Renal pelvis (tissue), 12 donors: ENCODE measurements at places on chromosomes 5 and 9.

GRCh38 chr9:121275781-121276658, 8.1 kb downstream of the GSN start:
- no peak for DNase-seq

DNA sequence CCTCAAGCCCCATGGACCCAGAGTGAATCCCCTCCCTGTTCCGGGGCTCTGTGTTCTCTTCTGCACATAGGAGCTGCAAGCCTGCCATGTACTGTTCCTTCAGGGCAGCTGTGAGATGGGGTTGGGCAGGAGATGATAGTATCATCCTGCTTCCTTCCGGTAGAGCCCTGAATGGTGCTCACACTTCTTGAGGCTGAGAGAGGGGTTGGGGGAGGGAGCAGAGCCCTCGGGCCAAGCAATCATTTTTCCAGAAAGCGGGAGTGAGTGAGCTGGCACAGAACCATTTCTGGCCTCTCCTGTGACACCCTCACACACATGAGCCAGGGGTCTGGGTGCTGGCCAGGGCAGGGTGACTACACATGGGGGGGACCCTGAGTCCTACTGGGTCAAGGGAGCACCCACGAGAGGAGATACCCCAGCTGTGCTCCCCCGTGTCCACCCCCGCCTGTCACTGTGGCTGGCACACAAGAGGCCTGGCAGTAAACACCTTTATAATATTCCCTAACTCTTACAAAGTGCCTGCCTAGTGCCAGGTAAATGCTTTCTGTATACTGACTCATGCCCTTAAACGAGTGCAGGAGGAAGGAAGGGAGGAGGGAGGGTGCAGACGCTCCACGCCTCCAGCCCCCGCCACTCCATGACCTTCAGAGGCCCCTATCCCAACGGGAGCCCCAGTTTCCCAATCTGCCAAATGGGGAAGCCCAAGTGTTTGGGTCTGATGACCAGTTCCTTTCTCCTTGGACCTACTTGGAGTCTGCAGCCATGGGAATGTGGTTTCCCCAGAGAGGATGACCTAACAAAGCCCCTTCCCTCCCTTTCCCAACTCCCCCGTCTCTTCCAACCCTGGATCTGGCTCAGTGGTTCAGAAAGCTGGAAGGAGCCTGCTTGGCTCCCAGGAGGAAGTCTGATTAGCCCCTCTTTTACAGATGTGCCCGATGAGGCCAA, 15.5 kb downstream of the AKNA start:
- DNase-seq: no peak

DNA sequence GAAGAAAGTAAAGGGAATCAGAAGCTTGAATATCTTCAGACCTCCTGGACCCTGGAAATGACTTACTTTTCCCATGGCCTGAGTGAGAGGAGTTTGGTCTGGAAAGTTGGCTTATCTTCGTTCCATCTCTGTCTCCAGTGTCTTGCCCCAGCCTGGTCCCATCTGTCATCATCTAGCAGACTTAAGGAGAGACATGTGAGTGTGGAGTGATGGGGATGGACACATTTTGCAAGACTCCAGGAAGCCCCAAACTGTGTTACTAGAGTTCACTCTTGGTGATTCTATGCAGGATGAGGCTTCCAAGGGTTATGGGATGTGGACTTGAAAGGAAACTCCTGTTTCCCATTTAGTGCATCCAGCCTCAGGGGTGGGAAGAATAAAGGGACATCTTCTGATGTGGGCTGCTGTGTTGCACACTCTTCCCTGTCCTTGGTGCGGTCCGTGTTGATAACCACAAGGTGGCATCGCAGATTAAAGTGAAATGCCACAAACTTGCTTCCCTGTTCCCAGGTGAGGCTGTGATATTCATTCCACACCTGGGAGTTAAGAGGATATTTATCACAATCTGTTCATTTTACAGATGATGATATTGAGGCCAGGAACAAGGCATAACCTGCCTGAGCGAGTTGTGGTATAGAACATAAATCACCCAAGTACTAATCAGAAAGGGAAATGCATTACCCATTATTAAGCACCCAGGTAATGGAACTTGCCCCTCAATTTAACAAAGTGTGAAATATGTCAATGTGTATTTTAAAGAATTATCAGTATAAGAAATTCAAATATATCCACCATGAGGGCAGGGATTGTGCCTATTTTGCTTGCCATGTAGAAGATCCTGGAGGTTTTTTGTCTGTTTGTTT, 269.9 kb upstream of the PAPPA start:
- DNase-seq: peak; percentile 14

DNA sequence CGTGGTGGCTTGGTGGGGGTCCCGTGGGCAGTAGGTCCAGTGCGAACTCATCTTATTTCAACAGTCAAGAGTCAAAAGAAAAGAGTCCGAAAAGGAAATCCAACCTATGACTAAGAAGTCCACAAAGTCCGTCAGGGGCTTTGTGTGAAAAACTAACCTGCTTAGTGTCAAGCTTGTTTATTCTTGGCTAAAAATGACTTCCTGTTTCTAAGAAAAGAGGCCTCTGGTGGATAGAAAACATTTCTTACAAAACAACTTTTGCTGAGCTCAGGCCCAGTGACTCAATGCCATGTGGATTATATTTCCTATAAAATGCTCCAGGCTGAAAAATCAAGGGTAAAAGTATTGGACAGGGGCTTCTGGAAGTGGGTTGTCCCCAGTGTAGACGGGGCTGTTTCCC, 105.9 kb downstream of the GADD45G start:
- no peak for DNase-seq

- DNase-seq: no peak
These were observed 500.1 kb downstream of the GABRG2 start for GRCh38 chr5:162567644-162568043.

- DNase-seq: no peak
These were observed 84.7 kb upstream of the IRX2 start for GRCh38 chr5:2836133-2836532.

- DNase-seq: no peak
These were observed 70.3 kb downstream of the INIP start for GRCh38 chr9:112647596-112647995.

DNA sequence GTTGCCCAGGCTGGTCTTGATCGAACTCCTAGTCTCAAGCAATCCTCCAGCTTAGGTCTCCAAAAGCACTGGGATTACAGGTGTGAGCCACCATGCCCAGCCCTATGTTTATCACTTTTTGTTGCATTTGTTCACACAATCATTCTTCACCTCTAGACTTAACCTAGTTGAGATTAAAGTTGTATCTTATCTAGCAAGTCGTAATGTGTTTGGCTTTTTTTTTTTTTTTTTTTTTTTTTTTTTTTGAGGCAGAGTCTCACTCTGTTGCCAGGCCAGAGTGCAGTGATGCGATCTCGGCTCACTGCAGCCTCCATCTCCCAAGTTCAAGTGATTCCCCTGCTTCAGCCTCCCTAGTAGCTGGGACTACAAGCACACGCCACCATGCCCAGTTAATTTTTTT, 90.2 kb upstream of the C9orf72 start:
- DNase-seq: no peak

- DNase-seq: no peak
These were observed 3.0 kb upstream of the WNK2 start for GRCh38 chr9:93180938-93181337.

DNA sequence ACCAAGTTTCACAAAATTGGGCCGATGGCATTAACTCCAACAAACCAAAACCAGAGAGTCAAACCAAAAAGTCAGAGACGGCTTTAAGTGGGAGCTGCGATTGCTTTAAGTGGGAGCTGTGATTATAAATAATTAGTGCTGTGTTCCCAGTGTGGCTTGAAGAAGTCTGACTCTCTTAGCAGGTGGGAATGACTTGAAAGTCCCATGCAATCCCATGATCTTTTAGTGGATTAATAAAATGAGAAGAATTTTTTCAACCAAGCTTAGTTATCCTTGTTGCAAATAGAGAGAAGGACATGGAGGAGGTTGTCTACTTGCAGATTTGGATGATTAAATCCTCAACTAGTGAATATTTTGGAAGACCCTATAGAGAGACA, 68.5 kb downstream of the MYO10 start:
- DNase-seq: no peak

- DNase-seq: peak; percentile 75
These were observed 65.8 kb downstream of the MCCC2 start for GRCh38 chr5:71652803-71653543.

GRCh38 chr9:6502399-6502798, 89.4 kb downstream of the UHRF2 start:
- DNase-seq: no peak

- peak; percentile 56 for DNase-seq
These were observed 616.1 kb downstream of the DTWD2 start for GRCh38 chr5:118371973-118372831.

- no peak for DNase-seq
These were observed 54.5 kb downstream of the ADAM19 start for GRCh38 chr5:157520911-157521703.

- no peak for DNase-seq
These were observed 998.9 kb upstream of the CDH6 start for GRCh38 chr5:30194595-30194994.

- DNase-seq: no peak
These were observed 1.2 kb downstream of the HSPA5 start for GRCh38 chr9:125239631-125240597.

DNA sequence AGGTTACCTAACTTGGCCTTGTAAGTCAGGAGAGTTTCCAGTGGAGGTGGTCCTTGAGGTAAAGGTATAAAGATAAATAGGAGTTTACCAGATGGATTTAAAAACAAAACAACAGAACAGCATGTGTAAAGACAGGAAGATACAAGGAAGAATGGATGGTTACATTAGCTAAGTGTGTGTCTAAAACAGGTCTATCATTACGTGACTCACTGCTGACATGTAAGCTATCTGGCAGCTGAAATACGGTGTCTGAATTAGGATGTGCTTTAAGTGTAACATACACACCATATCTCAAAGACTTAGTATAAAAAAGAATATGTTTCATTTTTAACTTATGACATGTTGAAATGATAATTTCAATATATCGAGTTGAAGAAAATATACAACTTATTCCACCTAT, 405.1 kb upstream of the ADAMTSL1 start:
- DNase-seq: no peak

GRCh38 chr5:80239680-80240367, 16.0 kb downstream of the SERINC5 start:
- no peak for DNase-seq

DNA sequence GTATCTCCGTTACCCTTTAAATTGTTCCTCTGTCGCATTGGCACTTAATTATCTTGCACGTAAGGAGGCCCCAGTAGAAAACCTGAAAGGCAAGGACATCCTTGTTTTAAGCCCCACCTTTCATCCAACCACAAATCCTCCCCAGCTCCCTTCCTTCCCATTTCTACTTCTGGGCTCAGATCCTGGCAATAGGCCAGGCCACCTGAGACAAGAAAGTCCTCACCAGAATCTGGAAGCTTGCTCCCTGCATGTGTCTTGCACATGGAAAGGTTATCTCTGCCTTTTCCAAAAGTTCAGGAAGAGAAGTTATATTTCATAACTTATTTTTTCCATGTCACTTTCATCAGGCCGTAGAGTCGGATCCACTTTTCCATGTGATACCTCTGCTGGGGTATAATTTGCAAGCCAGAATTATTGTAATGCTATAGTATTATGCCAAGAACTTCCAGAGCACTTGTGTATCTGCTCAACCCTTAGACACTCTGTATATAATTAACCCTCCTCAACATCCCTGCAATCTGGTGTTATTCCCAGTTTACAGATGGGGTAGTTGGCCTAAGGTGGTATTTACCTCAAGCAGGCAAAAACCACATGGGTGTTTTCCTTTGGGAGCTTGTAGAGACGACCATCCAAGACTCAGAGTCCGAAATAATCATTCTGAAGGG, 2.6 kb upstream of the SHB start:
- no peak for DNase-seq
